ENCODE measurements at places on chromosomes 11 and 22. TPM values are rescaled to one million over a fixed set of nuclear protein-coding genes. Genes with fewer than 3 reads are reported as not detected.
A peak's percentile ranks its signal among the peaks of the same experiment; 100 is the strongest.

Gene MRGPRE
- not detected for total RNA-seq

DNA sequence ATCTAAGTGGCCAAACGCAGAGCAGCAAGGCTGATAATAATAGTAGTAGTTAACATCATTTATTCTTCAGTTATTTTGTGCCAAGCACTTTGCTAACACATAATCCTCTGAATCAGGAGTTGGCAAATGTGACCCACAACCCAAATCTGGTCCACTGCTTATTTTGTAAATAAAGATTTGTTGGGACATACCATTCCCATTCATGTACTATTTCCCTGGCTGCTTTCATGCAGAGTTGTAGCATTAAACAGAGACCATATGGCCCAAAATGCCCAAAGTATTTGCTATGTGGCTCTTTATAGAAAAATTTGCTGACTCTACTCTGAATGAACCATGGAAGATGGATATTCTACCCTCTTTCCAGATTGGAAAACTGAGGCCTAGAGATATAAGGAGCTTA lies 50.3 kb downstream of the COMMD9 start:
- H3K27ac ChIP-seq: no peak overlapping the region
- H3K4me3 ChIP-seq: no peak overlapping the region
- no peaks in the 10 kb centered on the region for H3K4me1 ChIP-seq
- no peak for DNase-seq
- H3K36me3 ChIP-seq: no peaks in the 10 kb centered on the region

Gene SLC37A2
- total RNA-seq: 4.8 TPM

Gene OR10A2
- not detected for total RNA-seq

Gene OR4A16
- total RNA-seq: not detected

GRCh38 chr22:28008056-28008455 lies 89.0 kb upstream of the PITPNB start:
- H3K4me1 ChIP-seq: peaks cover 2% of the 10 kb centered on the region
- DNase-seq: no peak
- no peak overlapping the region for H3K27ac ChIP-seq
- no peak overlapping the region for H3K4me3 ChIP-seq
- no peaks in the 10 kb centered on the region for H3K27me3 ChIP-seq
- H3K36me3 ChIP-seq: no peaks in the 10 kb centered on the region

- H3K36me3 ChIP-seq: no peaks in the 10 kb centered on the region
- H3K4me1 ChIP-seq: no peaks in the 10 kb centered on the region
- no peak for DNase-seq
- H3K27ac ChIP-seq: no peak overlapping the region
Observed at GRCh38 chr22:49040754-49041467, 786.8 kb downstream of the BRD1 start.

Gene RTN4R
- total RNA-seq: 5.6 TPM

DNA sequence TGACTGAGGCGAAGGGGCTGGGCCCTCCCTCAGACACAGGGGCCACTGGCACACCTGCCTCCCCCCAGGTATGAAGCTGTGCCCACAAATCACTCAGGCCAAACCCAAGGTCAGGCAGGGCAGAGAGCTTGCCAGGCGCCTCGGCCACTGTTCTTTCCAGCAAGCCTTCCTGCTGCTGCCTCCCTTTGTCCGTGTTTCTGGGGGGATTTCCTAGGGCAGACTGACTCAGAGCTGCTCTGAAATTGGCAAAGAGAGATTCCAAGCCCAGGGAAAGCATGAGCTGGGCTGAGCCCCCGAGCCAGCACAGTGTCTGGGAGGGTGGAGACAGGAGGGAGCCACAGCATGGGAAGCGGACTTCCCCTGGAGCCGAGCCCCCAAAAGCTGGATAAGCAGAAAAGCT lies 33.2 kb downstream of the PPP2R1B start:
- peak overlapping the region; percentile 99 for H3K27ac ChIP-seq
- H3K27me3 ChIP-seq: no peaks in the 10 kb centered on the region
- H3K4me1 ChIP-seq: peaks cover 8% of the 10 kb centered on the region

- H3K27me3 ChIP-seq: no peaks in the 10 kb centered on the region
- no peaks in the 10 kb centered on the region for H3K4me1 ChIP-seq
- no peak overlapping the region for H3K4me3 ChIP-seq
- no peaks in the 10 kb centered on the region for H3K36me3 ChIP-seq
Observed at GRCh38 chr11:8355416-8355742, 91.7 kb upstream of the LMO1 start.

DNA sequence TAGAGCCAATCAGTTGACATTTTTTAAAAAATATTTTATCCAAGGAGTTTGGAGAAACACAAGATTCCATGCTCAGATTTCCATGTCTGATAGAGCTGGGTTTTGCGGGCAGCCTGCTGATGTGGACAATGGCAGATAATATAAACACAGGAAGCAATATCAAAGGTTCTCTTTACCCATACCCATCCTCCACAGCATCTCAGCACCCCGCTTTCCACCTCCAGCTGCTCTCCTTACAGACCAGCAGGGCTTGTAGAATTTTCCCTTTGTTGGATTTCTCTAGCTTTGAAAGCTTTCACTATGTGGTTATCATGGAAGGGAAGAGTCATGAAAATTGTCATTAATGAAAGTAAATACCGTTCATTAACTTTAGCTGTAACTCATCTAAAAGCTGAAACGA lies 746.4 kb downstream of the OPCML start:
- DNase-seq: no peak
- no peaks in the 10 kb centered on the region for H3K36me3 ChIP-seq
- H3K4me1 ChIP-seq: no peaks in the 10 kb centered on the region
- H3K27me3 ChIP-seq: no peaks in the 10 kb centered on the region
- no peak overlapping the region for H3K27ac ChIP-seq
- H3K4me3 ChIP-seq: no peak overlapping the region

Gene TRPM5
- not detected for total RNA-seq

- H3K36me3 ChIP-seq: no peaks in the 10 kb centered on the region
- no peaks in the 10 kb centered on the region for H3K27me3 ChIP-seq
- no peak overlapping the region for H3K4me3 ChIP-seq
- peak; percentile 6 for DNase-seq
Observed at GRCh38 chr11:2774173-2775082, 74.6 kb upstream of the KCNQ1OT1 start.

DNA sequence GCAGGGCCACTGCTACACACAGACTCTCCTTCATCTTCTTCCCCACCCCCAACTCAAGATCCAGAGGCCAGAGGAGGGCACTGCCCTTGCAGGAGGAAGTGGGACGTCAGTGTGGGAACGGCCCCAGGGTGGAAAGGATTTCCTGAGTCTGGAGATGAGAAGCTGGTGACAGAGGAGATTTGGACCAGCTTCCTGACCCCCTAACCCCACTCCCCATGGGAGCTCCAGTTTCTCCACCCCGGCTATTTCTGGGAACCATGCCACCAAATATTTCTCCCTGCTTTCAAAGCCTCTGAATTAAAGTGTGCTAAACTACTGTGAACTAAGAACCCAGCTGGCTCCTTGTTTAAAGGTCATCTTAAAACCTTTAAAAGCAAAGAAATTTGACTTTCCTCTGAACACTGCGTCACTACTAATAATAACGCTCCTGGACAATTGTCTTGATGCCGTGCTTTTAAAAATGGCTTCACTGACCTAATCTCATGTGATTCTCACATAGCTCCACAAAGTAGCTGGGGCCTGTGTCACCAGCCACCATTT lies 46.6 kb downstream of the CWC15 start:
- H3K27me3 ChIP-seq: no peaks in the 10 kb centered on the region
- peak overlapping the region; percentile 33 for H3K27ac ChIP-seq
- DNase-seq: peak; percentile 74
- no peaks in the 10 kb centered on the region for H3K36me3 ChIP-seq
- H3K4me1 ChIP-seq: no peaks in the 10 kb centered on the region

Gene MUC5AC
- not detected for total RNA-seq

Gene GAL
- not detected for total RNA-seq

GRCh38 chr11:86575208-86575855 lies 97.1 kb downstream of the ME3 start:
- DNase-seq: no peak
- H3K36me3 ChIP-seq: no peaks in the 10 kb centered on the region
- no peaks in the 10 kb centered on the region for H3K27me3 ChIP-seq
- H3K4me3 ChIP-seq: no peak overlapping the region
- H3K27ac ChIP-seq: no peak overlapping the region
- peaks cover 6% of the 10 kb centered on the region for H3K4me1 ChIP-seq

- no peak overlapping the region for H3K4me3 ChIP-seq
- H3K27me3 ChIP-seq: no peaks in the 10 kb centered on the region
Observed at GRCh38 chr11:134951305-134951700, 539.3 kb upstream of the B3GAT1 start.

DNA sequence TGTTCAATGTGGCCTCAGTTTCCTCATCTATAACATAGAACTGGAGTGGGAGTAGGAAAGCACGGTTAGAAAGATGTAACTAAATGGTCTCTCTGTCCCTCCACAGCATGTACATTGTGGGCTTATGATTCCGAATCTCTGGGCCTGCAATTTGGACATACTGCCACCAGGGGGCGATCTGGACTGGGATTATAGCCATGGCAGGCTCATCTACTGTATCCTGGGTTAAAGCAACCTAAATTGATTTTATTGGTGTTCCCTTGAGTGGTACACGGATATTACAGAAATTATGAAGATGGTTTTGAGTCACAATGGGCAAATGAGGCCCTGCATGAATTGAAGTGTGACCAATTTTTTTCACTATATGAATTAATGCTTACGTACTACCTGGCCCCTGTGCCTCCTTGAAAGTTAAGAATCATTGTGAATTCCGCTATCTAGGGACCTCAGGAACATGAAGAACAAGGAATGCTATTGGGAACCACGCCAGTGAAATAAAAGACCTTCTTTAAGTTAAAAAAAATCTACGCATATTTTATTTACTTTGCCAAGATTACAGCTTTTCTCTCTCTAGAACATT lies 32.9 kb downstream of the TST start:
- no peaks in the 10 kb centered on the region for H3K4me1 ChIP-seq
- DNase-seq: no peak
- H3K4me3 ChIP-seq: no peak overlapping the region
- H3K27me3 ChIP-seq: no peaks in the 10 kb centered on the region
- H3K27ac ChIP-seq: no peak overlapping the region
- H3K36me3 ChIP-seq: no peaks in the 10 kb centered on the region

- H3K4me1 ChIP-seq: peaks cover 4% of the 10 kb centered on the region
- H3K27me3 ChIP-seq: no peaks in the 10 kb centered on the region
- no peak overlapping the region for H3K27ac ChIP-seq
- no peak for DNase-seq
- no peak overlapping the region for H3K4me3 ChIP-seq
Observed at GRCh38 chr11:44708523-44709280, 18.1 kb upstream of the TSPAN18 start.

- H3K4me3 ChIP-seq: no peak overlapping the region
- no peaks in the 10 kb centered on the region for H3K4me1 ChIP-seq
- no peaks in the 10 kb centered on the region for H3K36me3 ChIP-seq
Observed at GRCh38 chr22:26194313-26194712, 25.1 kb downstream of the SEZ6L start.

GRCh38 chr11:40879911-40880310 lies 579.5 kb downstream of the LRRC4C start:
- DNase-seq: no peak
- H3K4me1 ChIP-seq: no peaks in the 10 kb centered on the region
- no peaks in the 10 kb centered on the region for H3K36me3 ChIP-seq

DNA sequence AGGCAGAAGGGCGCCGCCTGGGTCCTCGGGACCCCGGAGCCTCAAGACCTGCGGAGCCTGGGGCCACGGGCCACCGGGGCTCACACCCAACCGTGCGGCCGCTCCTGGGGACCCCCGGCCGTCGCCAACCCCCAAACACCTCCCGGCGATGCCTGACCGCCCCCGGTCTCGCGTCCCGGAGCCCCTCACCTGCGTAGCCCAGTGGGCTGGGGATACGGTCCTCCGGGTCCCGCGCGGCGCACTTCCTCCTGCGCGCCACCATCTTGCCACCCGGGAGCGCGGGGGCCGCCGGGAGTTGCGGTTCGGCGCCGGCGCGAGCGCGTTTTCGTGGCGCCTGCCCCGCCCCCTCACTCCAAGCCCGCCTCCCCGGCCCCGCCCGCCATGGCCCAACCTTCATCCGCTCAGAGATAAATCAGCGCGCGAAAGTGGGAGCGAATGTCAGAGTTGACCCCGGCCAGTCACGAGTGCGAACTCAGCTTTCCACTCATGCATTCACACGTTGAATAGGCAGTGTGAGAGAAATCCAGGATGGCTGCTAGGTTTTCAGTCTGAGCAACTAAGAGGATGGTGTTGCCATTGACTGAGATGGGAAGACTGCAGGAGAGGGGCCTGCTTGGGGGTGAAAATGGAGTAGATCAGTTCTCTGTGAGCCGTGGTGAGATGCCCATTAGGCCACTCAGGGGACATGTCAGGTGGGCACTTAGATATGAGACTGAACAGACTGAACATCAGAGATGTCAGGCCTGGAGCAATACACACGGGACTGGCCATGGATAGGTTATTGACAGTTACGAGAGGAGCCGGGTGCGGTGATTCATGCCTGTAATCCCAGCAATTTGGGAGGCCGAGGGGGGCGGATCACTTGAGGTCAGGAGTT lies at the start of gene RRP7A:
Gene RRP7A, minus strand, starts transcription at position 272 of the 877 bp plus-strand sequence. Its CDS starts 10 bp downstream, at position 262.
- peak within 1 kb of the TSS; percentile 75 for H3K4me3 ChIP-seq
- DNase-seq: peak; percentile 84
- no peaks in the 10 kb centered on the region for H3K36me3 ChIP-seq
- no peaks in the 10 kb centered on the region for H3K4me1 ChIP-seq
- no peak within 1 kb of the TSS for H3K27ac ChIP-seq

GRCh38 chr11:59456661-59457060 lies at the start of gene OR4D6:
TSS of gene OR4D6 (plus strand) at chr11:59456961. CDS start at chr11:59456961, 0 bp downstream.
- no peak within 1 kb of the TSS for H3K4me3 ChIP-seq
- H3K27me3 ChIP-seq: no peaks in the 10 kb centered on the region
- no peak within 1 kb of the TSS for H3K27ac ChIP-seq

Gene ENTHD1
- not detected for total RNA-seq

DNA sequence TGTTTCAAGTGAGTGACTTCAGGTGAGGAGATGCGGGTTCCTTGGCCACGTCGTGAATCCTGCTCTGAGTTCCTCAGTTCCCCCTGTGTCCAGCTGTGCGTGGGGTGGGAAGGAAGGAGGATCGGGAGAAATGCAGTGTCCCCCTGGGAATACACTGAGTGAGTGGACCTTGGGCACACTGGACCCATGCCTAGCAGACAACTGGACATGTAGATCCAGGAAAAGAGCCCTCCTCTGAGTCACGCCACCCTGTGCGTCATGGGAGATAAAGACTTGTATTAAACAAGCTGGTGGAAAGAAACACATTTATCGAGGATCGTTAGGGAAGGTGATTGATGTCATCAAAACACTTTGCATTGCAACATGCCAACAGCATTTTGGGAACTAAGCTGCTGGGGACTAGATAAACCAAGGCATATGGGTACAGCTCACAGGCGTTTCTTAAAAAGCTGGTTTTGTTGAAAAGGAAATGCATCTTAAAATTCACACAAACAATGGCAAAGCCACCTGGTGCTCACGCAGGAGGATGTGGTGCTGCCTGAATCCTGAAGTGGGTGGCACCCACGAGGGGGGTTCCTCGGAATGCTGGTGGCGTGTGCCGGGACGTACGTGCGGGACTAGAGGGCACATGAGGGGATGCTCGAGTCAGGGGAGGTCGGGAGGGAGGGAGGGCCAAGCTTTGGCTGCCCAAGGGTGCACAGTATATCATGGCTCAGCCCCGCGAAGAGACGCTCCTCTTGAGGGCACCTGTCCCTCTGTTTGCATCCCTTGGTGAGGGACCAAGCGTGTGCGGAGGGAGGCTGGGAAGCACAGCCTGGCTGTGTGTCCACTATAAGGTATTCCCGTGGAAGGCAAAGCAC lies 303.5 kb downstream of the TBC1D22A start:
- H3K27ac ChIP-seq: no peak overlapping the region
- H3K36me3 ChIP-seq: no peaks in the 10 kb centered on the region
- H3K4me3 ChIP-seq: no peak overlapping the region
- no peaks in the 10 kb centered on the region for H3K4me1 ChIP-seq
